Stimulated activated CD4-positive, alpha-beta T cell treated with anti-CD3 and anti-CD28 coated beads, Interleukin-1b, Interleukin-23, amount 100 ng/mL, for 1 hour (primary cell): ENCODE measurements at places on chromosomes 7 and 10.

DNA sequence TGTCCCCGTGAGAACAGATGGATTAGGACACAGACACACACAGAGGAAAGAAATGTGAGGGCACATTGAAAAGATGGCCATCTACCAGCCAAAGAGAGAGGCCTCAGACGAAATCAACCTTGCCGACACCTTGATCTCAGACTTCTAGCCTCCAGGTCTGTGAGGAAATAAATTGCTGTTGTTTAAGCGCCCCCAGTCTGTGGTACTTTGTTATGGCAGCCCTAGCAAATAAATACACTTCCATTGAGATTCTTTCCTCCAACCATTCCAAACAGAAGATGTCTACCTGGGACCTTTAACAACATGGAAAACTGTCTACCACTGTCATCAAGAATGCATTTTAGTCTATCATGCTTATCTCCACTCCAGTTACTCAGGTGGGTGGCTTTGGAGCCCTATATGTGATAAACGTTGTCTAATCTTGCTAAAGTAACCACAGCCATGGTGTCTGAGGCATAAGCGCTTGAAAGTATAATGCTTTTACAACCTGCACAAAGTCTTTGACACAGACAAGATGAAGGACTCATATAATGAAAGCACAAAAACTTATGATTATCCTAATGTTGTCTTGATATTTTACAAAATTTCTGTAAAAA lies 244.3 kb downstream of the MTERF1 start:
- no peak for DNase-seq

DNA sequence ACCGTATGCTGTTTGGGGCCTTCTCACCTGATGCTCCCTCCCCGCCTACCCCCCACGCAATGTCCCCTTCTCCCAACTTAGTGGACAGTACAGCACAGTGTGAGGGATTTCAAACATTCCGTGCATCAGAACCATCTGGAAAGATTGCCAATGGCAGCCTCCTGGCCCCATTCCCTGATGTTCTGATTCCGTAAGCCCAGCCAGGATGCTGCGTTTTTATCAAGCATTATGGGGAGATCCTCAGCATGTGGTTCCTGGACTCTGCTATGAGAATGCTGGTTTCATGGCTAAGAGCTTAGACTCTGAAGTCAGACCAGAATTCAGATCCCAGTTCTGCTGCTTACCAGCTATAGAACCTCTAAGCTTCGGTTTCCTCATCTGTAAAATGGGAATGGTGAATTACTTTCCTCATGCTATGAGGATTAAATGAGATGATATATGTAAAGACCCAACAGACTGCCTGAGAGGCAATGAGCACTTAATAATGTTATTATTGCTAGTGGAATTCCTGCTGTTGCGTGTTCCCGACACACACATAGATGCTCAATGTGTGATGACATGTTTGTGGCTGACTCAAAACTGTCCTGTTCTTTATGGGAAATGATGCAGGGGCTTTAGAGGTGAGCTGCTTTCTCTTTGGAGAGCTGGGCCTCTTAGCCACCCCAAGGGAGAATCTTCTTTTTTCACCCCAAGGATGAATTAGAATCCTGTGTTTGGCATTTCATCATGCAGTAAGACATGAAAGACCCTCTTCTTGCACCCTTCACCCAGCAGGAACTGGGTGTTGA lies 60.8 kb upstream of the SMNDC1 start:
- no peak for DNase-seq

DNA sequence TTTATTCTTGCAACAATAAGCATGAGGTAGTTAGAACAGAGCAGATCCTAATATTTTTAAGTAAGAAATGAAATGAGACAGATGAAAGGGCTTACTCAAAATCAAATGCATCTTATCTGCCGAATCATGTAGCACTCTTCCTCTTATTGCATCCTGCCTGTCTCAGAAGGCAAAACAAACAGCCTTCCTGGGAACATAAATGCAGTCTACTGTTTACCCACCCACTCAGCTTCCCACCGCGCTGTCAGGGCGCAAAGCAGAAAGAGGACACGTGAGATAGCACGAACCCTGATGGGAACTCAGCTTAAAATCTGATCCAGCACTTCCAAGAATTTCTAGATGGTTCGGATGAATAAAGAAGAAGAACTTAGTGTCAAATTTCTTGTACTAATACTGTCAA lies 114.4 kb upstream of the CDK1 start:
- no peak for DNase-seq

DNA sequence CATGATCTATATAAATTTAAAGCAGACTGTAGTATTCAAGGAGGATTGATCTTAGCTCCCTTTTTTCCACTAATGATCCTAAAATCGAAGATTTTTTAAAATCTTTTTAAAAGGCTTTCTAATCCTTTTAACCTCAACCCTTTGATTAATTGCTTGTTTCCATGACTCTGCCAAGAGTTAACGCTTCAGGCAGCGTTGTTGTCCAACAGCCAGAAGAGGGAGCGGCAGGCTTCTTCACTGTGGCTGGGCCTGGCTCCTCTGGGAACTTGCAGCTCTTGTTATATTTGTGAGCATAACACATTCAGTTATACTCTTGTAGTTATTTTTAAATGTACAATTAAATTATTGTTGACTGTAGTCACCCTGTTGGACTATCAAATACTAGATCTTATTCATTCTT lies 26.3 kb downstream of the CRCP start:
- no peak for DNase-seq

DNA sequence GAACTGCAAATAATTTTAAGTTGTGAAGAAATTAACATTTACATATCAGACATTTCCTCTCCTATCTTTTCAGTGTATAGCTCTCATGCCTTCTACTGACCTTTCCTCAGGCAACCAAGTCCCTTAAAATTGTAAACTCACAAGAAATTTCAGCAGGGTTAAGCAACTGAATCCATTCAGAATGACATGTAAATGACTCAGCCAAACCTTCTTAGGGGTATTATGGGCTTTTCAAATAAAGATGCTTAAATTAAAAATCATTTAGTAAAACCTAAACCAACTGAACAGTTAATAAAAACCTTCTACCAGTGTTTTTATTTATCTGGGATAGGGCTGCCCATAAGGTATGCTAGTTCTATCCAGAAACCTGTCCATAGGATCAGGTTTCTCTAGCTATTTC lies 20.7 kb downstream of the WAPL start:
- no peak for DNase-seq

DNA sequence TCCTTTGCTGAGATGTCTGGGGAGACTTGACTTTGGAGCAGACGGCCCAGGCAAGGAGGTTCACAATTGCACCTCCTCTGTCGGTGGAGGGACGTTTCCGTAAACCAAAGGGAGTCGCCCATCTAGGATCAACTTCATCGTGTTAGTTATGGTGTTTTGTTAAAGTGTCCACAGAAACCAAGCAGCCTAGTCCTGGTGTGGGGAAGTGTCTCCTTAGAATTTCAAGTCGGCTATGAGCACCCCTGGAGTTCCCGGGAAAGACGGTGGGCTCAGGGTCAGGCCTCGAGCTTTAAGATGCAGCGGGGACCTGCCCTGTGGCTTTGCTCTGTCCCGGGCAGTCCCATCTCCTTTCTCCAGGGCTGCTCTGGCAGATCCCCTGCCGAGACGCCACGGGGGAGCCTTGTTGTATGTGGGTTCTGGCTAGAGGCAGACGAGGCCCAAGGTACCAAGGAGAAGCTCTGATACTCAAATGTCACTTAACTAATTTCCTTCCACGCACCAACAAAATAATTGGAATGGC lies 319.2 kb downstream of the ADARB2 start:
- no peak for DNase-seq

- DNase-seq: no peak
These were observed 23.0 kb downstream of the BZW2 start for GRCh38 chr7:16668978-16669377.
